Hematopoietic multipotent progenitor cell treated with erythropoietin and hydrocortisone succinate and interleukin-3 and kit ligand, for 17 days (in vitro differentiated cells): ENCODE measurements at places on chromosomes 7 and 10.

- DNase-seq: no peak
These were observed 54.1 kb upstream of the NXPH1 start for GRCh38 chr7:8379264-8379663.

DNA sequence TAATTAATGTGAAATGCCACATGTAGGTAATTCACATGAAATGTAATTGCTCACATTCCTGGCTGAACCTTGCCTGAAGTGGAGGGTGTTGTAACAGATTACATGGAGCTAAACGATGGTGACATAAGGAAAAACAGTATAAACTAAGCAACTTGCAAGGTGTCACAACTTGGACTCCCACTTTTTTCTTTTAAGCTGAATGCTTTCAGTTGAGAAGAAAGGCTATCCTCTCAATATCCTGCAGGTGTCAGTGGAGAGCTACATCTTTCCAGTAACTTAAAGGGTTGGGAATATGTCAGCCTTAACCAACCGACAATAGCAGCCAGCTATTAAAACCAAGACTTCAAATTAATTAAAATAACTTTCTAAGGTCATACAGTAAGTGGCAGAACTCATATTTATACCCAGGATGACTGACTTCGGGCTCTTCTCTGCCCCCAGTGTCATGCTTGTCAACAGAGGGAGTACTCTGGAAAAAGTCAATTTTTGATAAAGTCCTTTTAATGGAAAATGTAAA is 33.7 kb downstream of the NRBF2 start:
- DNase-seq: peak; percentile 81

DNA sequence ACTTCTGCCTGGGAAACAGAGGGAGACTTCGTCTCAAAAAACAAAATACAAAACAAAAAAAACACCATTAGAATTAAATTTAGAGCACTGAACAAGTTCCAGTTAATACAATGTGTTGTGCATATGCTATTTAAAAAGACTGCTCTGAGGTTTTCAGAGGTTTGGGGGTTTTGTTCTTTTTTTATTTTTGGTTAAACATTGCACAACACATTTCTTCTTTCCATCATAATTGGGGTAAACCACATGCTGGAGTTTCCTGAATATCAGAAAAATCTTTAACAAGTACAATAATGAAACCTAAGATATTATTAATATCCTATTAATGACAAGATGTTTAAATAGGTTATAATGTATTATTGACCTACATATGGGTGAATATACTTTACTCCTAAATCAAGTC is 26.3 kb downstream of the IGF2BP3 start:
- DNase-seq: no peak

- no peak for DNase-seq
These were observed 45.8 kb upstream of the PRSS58 start for GRCh38 chr7:142303650-142304049.

DNA sequence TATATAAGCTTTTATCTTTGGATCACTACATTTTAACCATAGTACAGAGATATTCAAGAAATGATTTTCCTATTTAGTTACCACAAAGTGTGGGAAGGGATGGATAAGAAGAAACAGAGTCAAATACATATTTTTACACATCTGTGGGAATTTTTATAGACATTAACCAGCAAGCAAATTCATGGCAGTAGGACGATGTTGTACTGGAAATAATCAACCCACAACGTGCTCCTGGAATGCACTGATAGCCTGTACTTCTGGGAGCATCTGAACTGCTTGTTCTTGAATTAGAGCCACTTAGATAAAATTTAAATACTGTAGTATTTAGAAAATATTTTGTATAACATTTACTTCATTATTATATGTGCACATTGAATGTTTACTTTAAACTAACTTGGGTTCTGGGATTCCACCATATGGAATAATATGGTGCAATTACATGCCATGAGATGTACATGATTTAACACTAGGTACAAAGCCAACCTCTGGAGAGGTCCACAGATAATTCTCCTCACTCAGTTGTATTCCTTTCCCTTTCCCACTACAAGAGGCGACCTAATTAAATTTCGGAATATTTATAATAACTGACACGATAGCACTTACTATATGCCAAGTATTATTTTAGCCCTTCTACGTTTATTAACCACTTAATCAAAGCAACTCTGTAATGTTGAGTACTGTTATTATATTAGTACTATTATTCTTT is 164.9 kb upstream of the HGF start:
- no peak for DNase-seq

- DNase-seq: no peak
These were observed 228.0 kb downstream of the DGKI start for GRCh38 chr7:137618748-137619147.

DNA sequence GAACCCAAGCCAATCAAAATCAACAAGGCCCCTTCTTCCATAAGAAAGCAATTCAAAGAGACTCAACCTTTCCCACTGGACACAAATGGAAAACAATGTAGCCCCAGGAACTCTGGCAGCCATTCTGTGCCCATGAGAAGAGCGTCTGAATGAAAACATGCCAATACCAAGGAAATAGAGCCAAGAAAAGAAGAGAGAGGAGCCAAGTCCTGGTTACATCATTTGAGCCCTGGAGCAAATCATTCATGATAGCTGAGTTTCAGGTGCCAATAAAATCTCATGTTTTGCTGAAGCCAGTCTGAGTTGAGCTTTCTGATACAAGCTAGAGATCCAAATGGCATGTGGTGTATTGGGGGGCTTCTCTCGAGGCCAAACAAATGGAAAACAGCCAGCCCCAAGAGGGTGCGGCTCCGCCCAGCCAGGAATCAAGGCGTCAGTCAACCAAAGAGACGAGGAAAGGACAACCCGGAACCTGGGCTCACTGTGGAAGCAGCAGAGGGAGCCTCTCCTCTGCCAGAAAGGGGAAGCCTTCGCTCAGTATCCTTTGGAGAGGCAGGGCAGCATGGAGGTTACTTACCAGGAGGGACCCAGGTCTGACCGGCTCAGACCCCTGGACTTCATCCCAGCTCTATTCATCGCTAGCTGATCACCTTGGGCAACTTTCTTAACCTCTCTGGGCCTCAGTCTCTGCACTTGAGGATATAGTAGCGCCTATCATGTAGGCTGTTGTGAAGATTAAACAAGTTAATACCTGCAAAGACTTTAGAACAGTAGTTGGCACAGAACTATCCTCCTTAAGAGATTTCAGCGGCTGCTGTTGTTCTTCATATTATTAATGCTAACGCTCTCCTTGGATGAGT is 61.8 kb downstream of the OAT start:
- no peak for DNase-seq

- DNase-seq: no peak
These were observed 51.3 kb upstream of the PRKAR1B start for GRCh38 chr7:778271-778967.

DNA sequence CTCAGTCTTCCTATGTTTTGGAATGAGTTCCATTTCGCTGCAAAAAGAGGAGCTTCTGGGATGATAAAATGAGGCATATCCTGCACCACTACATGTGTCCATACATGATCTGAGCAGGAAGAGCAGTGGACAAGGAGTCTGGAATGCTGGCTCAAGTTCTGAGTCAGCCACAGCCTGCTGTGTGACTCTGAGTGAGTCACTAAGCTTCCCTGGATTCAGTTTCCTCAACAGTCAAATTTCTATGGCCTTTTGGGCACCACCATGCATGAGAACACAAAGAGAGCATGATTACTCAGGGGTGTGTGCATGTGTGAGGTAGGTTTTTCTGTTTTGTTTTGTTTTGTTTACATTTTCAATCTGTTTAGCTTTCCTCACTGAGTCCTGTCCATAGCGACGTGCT is 254.6 kb downstream of the ANKRD30A start:
- DNase-seq: no peak

DNA sequence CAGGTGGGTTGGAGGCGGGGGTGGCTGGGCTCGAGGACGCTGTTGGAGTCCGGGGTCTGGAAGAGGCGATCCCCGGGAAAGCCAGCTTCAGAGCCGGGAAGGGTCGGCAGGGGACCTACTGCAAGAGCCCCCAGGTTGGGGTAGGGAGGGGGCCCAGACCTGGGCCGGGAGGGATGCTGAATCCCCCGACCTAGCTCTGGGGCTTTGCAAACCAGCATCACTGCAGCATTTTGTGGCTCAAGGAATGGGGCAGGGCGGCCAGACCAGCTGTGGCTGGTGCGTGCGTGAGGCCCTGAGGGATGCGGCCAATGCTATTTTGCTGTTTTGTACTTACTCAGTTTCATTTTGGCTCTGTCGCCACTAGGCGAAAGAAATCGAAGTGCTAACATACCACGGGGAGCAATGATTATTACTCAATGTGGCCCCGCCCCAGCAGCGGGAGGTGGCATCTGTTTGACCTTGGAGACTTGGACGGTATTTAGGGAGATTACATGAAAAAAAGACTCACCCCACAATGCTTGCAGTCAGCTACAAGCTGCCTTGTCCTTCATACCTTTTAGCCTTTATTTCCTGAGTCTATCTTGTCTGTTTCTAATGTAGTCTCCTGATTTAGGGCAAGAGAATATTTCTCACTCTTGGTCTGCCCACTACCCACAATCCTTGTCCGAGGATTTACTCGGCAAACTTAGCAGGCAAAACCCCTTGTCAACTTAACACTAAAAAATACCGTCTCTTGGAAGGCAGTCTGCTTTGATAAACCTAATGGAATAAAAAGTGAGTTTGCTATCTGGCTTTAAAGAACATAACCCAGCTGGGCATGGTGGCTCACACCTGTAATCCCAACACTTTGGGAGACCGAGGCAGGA is 16.2 kb downstream of the HSPB1 start:
- peak; percentile 89 for DNase-seq

DNA sequence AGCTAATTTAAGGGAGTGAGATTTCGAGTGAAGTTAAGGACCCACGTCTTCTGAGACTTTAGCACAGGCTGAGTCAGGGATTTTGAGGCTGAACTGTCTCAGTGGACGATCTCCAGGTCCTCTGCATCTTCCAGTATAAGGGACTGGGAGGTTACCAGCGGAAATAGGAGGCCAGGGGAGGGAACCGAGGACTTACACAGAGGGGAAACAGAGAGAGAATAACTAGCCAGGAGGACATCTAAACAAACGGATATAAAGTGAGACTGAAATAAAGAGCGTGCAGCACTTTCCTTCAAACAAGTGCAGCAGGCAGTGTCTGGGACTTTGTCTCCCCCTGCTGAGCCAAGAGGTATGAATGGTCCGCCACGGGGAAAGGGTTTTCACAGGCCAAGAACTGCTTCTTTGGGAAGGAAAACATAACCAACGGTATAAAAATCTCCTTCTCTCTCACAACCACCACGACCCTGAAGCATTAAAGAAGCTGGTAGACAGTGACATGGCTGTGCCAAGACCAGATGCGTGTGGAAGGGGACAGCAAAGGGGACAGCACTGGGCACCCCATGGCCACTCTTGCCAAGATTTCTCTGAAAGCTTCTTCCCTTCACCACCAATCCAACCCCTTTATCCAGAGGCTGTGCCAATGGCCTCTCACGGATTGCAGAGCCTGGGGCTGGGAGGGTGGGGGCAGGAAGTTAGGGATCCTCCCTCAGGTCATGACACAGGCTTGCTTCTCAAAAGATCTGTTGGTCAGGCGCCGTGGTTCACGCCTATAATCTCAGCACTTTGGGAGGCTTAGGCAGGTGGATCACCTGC is 72.0 kb downstream of the SLC37A3 start:
- peak; percentile 86 for DNase-seq

DNA sequence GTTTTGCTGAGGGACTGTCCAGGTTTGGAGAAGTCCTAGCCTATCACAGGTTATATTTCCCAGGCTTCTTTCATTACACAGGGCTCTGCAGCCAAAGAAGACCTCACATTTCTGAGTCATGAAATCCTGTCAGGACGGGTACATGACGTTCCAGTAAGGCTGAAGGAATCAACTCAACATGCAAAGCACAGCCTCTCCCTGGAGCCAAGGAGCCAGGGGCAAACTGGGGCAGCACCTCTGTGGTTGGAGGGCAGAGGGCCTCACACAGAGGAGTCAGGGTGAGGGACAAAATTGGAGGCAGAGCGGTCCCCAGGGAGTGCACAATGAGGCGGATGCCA is 116.3 kb upstream of the GDF10 start:
- no peak for DNase-seq

DNA sequence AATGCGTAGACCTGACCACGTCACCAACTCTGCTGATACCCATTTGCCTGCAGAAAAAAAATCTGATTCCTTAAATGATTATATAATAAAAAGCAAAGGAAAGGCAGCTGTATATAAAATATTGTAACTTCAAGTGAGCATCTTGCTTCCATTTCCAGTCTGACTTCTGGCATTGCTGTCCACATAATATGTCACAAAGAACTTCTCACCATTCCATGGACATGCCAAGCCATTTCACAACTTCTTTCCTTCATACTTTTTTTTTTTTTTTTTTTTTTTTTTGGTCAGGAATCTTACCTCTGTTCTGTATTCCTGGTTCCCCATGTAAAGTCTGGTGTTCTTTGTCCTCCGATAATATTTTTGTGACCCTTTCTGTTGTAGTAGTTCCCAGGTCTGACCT is 165.5 kb downstream of the SND1 start:
- no peak for DNase-seq

- DNase-seq: no peak
These were observed 56.4 kb upstream of the GNAI1 start for GRCh38 chr7:80078159-80078731.

GRCh38 chr7:35319606-35320005 is 65.7 kb upstream of the TBX20 start:
- no peak for DNase-seq

- DNase-seq: no peak
These were observed 7.4 kb downstream of the INPP5A start for GRCh38 chr10:132544744-132545658.

- no peak for DNase-seq
These were observed 141.1 kb downstream of the DYNC2I1 start for GRCh38 chr7:158997471-158997870.

DNA sequence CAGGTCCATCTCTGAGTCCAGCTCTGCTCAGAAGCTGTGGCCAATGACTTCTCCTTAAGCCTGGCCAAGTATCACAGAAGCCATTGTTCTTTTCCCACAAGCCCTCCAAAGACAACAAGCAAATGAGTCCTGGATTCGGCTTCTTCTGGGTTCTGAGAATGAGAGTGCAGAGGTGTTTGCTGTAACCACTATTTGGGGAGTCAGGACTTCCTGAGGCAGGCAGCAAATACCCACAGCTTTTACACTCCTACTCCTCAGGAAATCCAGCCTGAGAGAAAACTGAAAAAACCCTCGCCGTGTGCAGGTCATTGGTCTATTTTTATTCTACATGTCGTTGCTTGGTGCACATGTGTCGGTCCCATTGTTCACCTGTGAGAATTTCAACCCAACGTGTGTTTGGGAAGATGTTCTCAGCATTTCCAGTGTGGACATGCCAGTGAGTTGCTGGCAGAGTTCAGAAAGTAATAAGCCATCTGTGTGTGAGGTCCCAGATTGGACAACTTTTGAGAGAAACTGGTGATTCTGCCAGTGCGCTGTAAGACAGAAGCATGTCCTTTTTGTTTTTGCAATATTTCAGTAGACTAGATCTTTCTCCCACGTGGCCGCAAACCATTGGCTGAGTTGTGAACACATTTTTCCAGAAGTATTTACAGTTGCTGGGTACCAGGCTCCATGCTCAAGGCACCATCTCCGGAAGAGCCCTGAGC is 121.6 kb upstream of the LYZL2 start:
- DNase-seq: no peak

GRCh38 chr7:276230-276835 is 13.6 kb upstream of the FOXL3 start:
- DNase-seq: no peak
